ENCODE measurements at places on chromosomes 2 and 18.

GRCh38 chr2:235692671-235693171 is 198.9 kb downstream of the AGAP1 start:
- no peak for DNase-seq

DNA sequence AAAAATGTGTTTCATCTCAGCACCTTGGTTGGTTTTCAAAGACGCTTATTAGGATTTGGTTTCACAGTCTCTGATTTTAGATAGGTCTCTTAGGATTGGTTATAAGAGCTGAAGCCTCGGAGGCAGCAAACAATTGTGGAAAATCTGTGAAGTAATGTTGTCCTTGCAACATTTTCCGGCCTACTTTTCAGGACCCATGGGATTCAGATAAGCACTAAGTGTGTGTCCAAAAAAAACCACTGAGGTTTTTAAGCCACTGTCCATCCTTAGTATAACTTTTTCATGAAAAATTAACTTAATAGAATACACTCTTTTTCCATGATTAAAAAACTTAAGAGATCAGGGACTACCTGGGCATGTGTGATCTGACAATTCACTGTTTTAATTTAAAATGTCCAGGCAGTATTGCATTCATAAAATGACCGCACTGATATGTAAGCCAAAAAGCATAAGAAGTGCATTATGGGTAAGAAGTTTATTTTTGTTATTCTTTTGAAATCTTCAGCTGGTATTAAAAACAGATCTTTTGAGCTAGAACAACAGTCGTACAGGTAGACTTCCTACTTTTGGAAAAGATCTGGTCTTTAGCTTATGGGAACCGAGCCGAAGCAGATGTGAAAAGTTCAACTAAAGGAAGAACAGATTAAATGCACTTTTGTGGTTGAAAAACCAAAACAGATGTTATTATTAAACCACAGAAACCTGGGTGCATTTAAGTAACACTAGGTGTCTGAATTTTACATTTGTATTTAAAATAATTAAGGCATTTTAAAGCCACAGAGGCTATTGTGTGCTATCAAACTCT is 479.4 kb upstream of the ZEB2 start:
- no peak for DNase-seq

DNA sequence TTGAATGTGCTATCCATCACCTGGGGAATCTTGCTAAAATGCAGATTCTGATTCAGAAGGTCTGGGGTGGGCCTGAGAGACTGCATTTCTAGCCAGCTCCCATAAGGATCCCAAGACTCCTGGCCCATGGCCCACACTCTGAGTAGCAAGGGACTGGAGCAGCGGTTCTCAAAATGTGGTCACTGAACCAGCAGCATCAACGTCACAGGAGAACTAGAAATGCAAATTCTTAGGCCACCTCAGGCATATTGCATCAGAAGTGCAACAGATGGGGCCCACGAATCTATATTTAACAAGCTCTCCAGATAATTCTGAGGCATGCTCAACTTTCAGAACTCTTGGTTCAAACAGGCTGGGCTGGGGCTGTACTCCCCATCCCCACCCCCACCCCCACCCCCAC is 74.6 kb downstream of the DHRS9 start:
- no peak for DNase-seq

GRCh38 chr2:147223553-147224060 is 621.2 kb upstream of the ACVR2A start:
- DNase-seq: no peak

DNA sequence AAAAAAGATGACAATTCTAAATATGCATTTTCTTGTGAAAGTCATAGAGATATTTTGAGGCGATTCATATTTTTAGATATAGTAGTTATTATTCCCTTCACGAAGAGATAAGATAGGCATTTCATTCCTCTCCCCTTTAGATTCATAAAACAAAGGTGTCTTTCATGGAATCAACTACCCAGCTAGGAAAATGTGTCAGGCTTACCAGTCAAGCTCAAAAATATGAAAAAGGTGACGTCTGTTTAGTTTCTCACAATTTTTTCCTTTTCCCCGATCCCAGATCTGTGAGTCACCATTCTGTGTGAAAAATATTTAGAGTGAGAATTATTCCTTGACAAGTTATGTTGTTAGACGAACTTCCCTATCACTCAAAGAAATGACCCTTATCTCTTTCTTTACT is 95.4 kb upstream of the FN1 start:
- DNase-seq: no peak

- no peak for DNase-seq
These were observed 61.0 kb downstream of the SPP2 start for GRCh38 chr2:234111523-234111922.

DNA sequence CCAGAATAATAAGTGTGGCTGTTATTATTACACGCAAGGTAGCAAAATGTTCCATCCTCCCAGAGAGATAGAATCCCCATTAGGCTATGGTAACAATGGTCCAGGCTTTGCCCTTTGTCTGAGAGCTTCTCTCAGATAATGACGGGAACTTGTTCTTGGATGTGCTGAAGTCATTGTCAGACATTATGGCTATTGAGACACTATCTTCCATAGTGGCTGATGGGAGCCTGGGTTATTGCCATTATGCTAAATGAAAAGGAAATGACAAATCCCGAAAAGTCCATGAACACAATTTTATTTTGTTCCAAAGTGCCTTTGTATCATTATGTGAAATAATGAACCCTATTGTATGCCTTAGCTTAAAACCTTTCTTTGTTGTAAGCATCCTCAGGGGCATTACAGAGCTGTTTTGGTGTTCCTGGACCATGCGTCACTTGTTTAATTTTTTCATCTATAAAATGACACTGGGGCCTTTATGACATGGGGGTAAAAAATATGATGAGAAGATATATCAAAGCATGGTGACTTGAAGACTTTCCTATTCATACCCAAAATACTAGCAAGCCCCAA is 218.5 kb downstream of the KCNS3 start:
- no peak for DNase-seq

DNA sequence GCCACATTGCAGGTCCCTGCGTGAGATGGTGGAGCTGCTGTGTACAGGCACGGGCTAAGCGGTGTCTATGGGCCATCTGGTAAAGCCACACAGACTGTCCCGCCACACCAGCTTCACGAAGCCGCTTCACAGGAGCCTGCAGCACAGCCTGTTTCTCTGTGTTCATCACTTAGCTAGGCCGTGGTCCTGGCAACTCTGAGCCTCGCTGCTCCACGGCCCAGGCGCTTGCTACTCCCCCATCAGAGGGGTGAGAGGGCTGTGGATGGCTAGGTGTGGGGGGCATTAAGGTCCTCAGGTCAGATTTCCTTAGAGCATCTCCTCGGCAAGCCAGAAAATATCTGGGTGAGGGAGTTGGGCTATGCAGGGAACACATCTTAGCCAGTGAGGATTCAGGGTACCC is 225.7 kb downstream of the GLI2 start:
- DNase-seq: no peak

DNA sequence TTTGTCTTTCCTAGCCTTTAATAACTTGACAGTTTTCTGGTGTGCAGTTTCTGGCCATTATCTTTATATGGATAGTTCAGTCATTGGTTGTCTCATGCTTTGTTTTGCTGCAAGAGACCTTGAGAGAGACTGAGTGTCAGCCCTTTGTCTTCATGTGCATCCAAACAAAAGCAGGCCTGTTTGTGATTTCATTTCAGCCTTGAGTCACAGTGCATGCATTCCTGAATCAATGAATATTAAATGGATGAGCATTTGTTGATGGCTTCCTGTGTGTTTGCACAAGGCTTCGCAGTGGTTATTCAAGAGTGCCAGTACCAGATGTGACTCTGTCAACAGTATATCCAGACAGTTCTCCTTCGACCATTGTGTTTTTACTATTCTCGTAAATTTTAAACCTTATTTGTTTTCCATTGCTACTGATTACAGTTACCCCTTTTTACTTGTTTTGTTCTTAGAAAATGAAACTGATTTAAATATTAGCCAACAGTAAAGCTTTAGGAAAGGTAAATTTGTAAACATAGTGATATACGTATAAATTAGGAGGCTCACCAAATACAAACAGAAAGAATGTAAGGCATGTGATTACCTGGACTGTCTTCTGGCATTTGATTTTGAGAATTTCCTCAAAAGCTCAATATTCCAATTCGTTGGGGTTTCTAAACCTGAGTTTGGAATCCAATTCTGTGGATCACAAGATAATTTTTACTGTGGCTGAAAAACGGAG is 319.8 kb downstream of the CTNNA2 start:
- DNase-seq: no peak

DNA sequence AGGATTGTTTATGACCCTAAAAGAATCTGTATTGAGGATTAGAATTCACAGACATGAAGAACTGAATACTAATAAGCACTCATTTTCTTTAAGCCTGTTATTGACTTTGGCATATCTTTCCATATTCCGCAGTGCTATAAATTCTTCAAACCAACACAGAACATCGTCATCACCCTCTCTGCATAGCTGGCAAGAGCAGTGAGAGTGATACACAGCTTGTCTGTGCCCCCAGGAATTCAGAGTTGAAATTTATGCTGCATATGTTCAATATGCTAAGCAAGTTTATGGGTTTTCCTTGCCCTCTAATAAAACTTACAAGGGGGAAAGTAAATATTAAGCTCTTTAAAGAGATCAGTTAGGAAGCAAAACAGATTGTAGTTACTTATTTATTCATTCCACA is 32.7 kb downstream of the CTLA4 start:
- no peak for DNase-seq

- no peak for DNase-seq
These were observed 94.9 kb downstream of the MBD2 start for GRCh38 chr18:54129448-54130067.

- DNase-seq: no peak
These were observed 48.9 kb upstream of the NABP1 start for GRCh38 chr2:191629001-191629453.

- no peak for DNase-seq
These were observed 9.7 kb downstream of the VIT start for GRCh38 chr2:36706021-36706876.

DNA sequence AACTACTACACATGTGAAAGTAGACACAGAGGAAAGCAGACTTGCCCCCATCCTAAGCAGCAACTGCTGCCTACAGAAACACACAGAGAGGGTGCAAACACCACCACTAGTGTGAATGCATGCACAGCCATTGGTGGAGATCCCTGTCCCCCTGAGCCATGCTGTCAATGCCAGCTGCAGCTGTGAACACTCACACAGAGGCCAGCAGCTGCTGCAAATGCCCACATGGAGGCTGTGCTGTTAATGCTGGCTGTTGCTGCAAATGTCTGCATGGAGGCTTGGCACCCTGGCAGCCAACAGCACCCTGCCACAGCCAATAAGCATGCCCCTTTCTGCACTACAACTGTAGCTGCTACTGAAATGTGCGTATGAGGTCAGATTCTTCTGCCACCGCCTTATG is 355.0 kb downstream of the LNPK start:
- DNase-seq: no peak
